Fibroblast of skin of scalp (primary cell): ENCODE measurements at places on chromosomes 16 and 17.

DNA sequence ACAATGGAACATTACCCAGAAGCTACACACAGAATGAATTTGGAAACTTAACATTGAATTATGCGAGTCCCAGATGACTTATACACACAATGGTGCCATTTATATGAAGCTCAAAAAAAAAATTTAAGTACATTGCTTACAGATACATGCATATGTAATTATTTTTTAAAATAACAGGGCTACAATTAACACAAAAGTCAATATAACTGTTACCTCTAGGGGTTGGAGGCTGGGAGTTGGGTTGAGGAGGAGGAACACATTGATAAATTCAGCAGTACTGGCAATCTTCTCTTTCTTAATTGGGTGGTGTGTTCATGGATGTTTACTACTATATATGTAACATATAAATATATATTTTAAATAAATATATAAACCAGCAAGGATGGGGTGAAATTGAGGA lies 1.1 kb downstream of the ZNF23 start:
- DNase-seq = no peak

- no peak for DNase-seq
These were observed 14.2 kb downstream of the KIF1C start for GRCh38 chr17:5011928-5012327.

DNA sequence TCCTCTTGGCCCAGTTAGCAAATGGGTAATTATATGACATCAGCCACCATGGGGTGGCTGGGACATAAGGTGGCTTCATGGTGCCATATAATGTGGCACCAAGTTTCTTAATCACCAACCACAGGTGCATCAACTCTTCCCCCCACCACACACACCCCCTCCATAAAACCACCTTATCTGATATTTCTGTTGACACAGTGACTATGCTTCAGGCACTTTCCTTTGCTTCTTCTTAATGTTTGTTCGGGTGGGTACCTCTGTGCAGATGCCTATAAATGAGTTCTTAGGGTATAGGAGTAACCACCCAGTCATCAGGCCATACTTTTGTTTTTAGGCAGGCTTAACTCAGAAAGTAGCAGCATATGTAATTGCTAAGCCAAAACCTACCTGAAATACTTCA lies 29.5 kb downstream of the RNF43 start:
- no peak for DNase-seq

DNA sequence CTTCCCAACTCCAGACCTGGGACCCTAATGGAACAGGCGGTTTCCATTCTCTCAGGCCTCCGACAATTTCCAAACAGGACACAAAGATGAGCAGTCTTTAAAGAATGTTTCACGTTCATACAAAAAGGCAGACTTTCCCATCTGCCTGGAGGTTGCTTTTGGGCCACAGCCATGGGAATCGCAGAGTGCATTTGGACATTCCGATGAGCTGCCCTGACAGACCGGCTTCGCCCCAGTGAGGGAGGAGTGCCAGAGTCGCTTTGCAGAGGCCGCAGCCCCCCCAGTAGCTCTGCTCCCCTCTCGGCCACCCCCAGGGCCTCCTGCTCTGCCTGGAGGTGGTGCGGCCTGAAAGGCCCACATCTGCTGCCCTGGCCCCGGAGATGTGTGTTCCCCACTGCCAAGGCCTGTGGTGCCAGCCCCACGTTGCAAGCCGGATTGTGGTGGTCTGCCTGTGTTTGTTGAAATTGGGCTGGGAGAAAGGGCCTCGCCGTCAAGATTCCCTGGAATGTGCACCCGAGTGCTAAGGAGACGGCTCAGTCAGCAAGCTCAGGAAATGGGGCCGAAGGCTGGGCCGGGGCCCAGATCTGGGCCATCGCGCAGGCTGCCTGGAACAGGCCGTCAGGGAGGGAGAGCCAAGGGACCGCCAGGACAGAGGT lies 89.8 kb downstream of the C16orf95 start:
- DNase-seq = peak; percentile 97

- no peak for DNase-seq
These were observed 33.2 kb downstream of the ADGRG5 start for GRCh38 chr16:57575468-57576277.

GRCh38 chr16:77148121-77148520 lies 42.9 kb upstream of the MON1B start:
- no peak for DNase-seq

GRCh38 chr17:82884970-82885353 lies 45.1 kb upstream of the ZNF750 start:
- no peak for DNase-seq

GRCh38 chr17:81090361-81091136 lies 55.6 kb downstream of the BAIAP2 start:
- DNase-seq = peak; percentile 70

GRCh38 chr16:78796221-78796866 lies 696.9 kb downstream of the WWOX start:
- DNase-seq = peak; percentile 9

DNA sequence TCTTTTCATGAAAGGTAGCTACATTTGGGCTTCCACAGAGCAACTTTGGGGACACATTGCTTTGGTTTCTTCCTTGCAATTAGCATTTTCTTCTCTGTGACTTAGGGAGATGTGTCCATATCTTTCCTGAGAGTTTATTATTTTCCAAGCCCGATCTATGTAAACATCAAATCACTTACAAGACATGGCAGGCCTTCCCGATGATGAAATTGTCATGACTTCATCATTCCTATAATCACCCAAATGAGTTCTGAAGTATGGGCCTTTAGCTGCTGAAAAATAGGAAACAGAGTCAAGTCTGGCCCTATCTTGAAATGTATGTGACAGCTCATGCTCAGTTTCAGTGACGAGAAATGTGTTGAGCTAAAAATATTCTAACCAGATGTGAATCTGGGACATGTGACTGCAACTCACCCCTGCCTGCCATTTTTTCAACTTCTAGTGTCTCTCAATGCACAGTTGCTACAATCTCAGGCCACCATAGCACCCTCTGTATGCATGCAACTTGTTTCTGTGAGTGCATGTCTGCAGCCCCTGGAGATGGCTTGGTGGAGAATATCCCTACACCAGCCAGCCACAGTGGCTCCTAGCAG lies 199.6 kb upstream of the MAF start:
- DNase-seq = no peak

- no peak for DNase-seq
These were observed 24.7 kb downstream of the CDIP1 start for GRCh38 chr16:4513881-4514280.

GRCh38 chr16:73369851-73370250 lies 321.9 kb upstream of the ZFHX3 start:
- no peak for DNase-seq

GRCh38 chr17:70924776-70925175 lies 755.4 kb downstream of the KCNJ2 start:
- DNase-seq = no peak

DNA sequence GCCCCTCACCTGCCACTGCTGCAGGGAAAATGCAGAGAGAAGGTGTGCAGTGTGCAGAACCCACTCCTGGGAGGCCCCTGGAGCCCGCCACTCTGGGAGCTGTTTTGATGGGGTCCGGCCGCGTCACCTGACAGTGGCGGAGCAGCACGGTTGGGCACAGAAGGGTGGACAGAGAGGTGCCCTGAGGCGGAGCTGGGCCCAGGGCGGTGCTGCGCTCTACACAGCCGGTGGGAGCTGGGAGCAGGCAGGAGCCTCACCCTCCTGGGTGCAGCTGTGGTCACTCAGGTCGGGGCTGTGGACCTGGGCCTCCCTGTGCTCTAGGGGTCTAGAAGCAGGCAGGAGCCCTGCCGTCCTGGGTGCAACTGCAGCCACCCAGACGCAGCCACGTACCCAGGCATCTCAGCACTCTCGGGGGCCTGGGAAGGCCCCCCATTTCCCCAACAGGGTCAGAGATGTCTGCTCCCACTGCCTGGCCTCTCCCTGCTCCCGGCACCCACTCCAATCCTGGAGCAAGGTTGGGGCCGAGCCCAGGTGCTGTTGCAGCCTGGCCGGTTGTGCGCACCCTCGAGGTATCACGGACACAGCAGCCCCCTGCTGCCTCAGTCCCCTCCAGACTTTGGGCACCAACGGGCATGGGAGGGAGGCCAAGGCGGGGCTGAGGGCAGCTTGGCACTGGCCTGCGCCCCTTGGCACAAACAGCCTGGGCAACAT lies 304.4 kb upstream of the AXIN2 start:
- no peak for DNase-seq

GRCh38 chr16:82033006-82033405 lies 2.0 kb upstream of the HSD17B2 start:
- DNase-seq = no peak

DNA sequence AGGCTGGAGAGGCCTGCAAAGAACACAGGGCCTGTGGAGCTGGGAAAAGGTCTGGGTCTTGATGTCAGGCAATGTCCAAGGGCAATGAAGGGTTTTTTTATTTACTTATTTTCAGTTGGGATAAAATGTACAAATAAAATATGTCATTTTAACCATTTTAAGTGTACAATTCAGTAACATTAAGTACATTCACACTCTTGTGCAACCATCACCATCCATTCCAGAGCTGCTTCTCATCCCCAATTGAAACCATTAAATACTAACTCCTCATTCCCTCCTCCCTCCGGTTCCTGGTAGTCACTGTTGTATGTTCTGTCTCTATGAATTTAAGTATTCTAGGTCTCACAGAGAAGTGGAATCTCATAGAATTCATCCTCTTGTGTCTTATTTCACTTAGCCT lies 444.7 kb downstream of the HS3ST3B1 start:
- DNase-seq = peak; percentile 53

- no peak for DNase-seq
These were observed 903.8 kb upstream of the RBFOX1 start for GRCh38 chr16:6428861-6429260.

DNA sequence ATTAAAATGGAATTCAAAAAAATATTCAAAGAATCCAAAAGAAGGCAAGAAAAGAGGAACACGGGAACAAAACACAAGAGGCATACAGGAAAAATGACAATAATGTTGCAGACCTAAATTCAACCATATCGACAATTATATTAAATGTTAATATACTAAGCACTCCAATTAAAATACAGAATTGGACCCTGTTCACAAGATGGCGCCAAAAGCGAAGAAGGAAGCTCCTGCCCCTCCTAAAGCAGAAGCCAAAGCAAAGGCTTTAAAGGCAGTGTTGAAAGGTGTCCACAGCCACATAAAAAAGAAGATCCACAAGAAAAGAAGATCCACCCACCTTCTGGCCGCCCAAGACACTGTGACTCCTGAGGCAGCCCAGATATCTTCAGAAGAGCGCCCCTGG lies 6.3 kb upstream of the XAF1 start:
- DNase-seq = peak; percentile 53

DNA sequence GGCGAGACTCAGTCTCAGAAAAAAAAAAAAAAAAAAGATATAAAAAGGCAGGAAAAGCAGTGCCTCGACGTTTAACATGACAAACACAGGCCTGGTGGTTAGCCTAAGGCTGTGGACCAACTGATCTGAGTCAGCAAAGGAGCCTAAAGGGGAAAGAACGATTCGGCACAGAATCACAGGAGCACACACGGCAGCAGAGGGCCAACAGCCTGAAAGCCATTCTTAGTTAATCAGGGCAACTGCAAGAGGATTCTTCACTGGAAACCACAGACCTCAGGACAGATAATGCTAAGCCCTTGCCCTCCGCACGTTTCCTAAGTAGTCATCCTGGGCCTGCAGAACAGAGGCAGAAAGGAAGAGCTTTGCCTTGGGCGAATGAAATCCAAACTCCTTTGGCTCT lies 14.7 kb downstream of the TMEM11 start:
- peak; percentile 44 for DNase-seq

GRCh38 chr17:21352981-21353265 lies 23.2 kb upstream of the KCNJ12 start:
- DNase-seq = no peak

- DNase-seq = peak; percentile 42
These were observed 14.4 kb downstream of the HID1 start for GRCh38 chr17:74957935-74958740.

DNA sequence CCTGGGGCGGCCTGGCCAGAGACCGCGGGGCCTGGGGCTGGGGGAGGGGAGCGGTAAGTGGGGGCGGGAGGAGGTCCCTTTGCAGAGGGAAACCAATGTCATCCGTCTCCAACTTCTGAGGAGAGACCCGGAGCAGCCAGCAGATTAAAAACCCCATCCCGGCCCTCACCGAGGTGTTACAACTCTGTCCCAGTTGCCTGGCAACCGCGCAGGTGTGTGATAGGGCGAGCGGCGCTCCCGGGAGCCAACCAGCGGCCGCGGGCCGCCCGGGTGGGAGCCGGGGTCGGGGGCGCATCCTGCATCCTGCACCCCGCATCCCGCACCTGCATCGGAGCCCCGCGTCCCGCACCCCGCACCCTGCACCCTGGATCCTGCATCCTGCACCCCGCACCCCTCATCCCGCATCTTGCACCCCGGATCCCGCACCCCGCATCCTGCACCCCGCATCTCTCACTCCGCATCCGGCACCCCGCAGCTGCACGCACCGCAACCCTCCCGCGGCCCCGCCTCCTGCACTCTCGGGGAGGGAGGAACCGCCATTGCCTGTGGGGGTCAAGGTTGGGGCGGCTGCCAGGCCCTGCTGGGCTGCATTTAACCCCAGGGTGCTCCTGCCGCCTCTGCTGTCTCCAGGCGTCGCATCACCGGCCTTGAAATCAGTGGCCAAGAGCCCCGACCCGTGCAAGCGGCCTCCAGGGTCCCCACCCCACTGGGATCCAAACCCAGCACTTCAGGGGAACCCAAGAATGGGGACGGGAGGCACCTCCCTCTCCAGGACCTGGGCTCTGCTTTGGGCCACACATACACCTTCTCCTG lies 47.3 kb downstream of the RTN4RL1 start:
- DNase-seq = no peak

DNA sequence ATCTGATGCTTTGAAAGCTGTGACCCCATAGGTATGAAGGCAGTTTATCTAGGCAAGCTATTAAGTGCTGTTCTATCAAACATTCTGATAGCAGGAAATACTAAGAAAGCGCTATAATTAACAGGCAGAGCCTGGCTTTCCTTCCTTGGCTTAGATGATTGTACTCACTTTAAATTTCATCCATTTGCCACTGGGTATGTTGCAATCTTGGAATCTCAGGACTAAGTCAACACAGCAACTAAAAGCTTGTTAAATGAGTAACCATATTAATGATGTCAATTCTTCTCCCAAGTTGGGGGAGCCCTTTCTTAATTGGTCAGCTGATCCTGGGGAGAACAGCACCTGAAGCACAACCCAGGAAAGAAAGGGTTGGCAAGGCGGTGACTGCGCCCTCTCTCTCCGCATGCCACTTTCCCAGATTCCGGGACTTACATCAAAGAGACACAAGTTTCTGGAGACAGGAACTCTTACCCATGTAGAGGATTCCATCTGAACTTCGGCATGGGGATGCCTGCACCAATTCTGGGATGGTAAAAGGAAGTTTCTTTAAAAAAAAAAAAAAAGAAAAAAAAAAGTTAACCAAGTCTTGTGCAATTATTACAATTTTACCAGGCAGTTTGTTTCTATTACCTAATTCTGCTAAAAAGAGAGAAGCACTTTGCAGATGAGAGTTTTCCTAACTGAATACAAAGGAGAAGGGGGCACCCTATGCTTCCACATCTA lies 54.4 kb upstream of the ICAM2 start:
- peak; percentile 34 for DNase-seq

- no peak for DNase-seq
These were observed 930 bp downstream of the SPNS2 start for GRCh38 chr17:4499431-4500190.
